Stimulated activated CD8-positive, alpha-beta memory T cell treated with anti-CD3 and anti-CD28 coated beads, Interleukin-15, amount 100 ng/mL, for 4 hours (primary cell): ENCODE measurements at places on chromosomes 12 and 14.

- DNase-seq, result no peak
Measured at GRCh38 chr12:31245822-31246469, 80.0 kb downstream of the SINHCAF start.

GRCh38 chr12:116390401-116391335 lies 113.2 kb upstream of the MED13L start:
- DNase-seq, result no peak

DNA sequence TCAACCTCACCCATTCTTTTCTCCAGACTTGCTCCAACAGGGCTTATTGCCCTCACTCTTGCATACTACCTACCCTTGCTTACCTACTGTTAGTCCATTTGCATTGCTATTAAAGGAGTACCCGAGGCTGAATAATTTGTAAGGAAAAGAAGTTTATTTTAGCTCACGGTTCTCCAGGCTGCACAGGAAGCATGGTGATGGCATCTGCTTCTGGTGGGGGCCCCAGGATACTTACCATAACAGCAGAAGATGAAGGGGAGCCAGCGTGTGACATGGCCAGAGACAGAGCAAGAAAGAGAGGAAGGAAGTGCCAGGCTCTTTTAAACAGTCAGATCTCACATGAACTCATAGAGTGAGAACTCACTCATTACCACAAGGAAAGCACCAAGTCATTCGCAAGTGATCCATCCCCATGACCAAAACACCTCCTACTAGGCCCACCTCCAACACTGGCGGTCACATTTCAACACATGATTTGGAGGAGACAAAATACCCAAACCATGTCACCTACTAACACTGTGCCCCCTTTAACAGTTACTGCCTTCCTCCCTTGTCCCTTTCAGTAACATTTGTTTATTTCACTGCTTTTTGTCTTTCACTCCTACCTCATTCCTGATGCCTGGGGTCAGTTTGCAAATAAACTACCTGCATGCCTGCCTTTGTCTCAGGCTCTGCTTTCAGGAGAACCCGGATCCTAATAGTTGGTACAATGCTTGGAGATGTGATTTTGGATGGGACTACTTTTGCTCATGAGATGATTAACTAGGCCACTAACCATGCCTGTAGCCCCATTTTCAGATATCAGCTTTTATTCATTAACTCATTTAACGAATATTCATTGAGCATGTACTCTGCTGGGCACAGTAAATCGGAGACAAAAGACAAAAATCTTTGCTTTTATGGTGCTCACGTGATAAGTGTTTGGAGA lies 41.6 kb upstream of the CSRP2 start:
- no peak for DNase-seq

- DNase-seq, result no peak
Measured at GRCh38 chr14:77455966-77456640, 1.3 kb downstream of the VIPAS39 start.

GRCh38 chr14:24198814-24199524 lies 3.7 kb upstream of the TM9SF1 start:
- no peak for DNase-seq

GRCh38 chr12:120468325-120468820 lies 1.2 kb downstream of the SRSF9 start:
- no peak for DNase-seq

- DNase-seq, result peak; percentile 59
Measured at GRCh38 chr12:674272-674781, 11.1 kb upstream of the NINJ2 start.

- DNase-seq, result no peak
Measured at GRCh38 chr12:54603173-54603814, 14.8 kb upstream of the PPP1R1A start.

GRCh38 chr14:54609576-54609975 lies 42.6 kb downstream of the SAMD4A start:
- no peak for DNase-seq

GRCh38 chr14:48983351-48983888 lies 602.8 kb downstream of the RPS29 start:
- no peak for DNase-seq

GRCh38 chr12:21502164-21502496 lies 541 bp downstream of the GOLT1B start:
- DNase-seq, result no peak
